ENCODE measurements at places on chromosomes 3 and 15.
A peak's percentile ranks its signal among the peaks of the same experiment; 100 is the strongest.

DNA sequence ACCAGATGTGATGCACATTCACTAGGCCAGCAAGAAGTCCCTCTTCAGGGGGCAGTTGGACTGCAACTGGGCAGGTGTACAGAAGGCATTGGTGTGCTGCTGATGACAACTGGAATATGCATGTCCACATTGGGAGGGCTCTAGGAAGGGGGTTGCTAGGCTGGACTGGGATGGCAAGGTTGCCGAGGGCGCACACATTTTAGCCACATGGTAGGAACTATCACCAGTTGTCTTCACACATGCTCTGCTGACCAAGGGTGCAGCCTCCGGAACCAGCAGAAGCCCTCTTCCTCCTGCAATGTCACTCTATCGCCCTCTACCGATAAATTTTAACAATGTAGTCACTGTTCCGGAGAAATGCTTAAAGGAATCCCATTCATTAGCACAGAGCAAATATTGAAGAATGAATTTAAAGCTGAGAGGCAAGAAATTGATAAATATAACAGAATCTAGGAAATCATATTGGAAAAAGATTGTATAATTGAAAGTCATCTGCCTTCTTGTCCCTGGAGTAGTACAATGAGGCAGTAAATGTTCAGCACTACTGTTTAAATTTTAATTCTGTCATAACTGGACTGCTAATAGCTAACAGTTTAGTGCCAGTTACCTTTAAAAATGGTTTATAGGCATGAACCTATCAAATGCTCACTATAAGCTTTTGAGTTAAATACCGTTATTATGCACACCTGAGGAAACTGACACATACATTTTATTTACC is 22.6 kb upstream of the LYSMD4 start:
- peak; percentile 62 for DNase-seq

DNA sequence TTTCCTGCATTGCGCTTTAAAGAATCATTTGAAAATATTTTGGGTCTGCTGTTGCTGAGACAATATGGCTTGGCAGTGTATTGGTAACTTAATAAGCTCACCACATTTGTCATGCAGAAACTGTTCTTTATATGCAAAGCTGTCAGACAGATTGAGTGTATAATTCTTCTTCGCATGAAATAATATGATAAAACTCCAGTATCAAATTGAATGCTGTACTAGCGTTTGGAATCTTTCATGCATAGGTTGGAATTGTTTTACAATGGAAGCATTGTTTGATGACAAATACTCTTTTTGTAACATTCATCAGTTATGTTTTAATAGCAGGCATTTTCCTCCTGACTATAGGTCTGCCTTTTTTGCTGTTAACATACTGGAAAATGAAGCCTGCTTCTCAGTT is 53.8 kb downstream of the RBMS3 start:
- no peak for DNase-seq

- DNase-seq = no peak
These were observed 87.2 kb upstream of the TNFAIP8L3 start for GRCh38 chr15:51181905-51182304.

- no peak for DNase-seq
These were observed 110.2 kb upstream of the UMPS start for GRCh38 chr3:124619887-124620599.

- no peak for DNase-seq
These were observed 26.5 kb upstream of the XXYLT1 start for GRCh38 chr3:195297446-195297845.

GRCh38 chr3:182492536-182492935 is 300.8 kb upstream of the ATP11B start:
- DNase-seq = no peak

- no peak for DNase-seq
These were observed 96.1 kb downstream of the RSRC1 start for GRCh38 chr3:158205994-158206393.

GRCh38 chr3:74756674-74757073 is 142.2 kb upstream of the CNTN3 start:
- no peak for DNase-seq

DNA sequence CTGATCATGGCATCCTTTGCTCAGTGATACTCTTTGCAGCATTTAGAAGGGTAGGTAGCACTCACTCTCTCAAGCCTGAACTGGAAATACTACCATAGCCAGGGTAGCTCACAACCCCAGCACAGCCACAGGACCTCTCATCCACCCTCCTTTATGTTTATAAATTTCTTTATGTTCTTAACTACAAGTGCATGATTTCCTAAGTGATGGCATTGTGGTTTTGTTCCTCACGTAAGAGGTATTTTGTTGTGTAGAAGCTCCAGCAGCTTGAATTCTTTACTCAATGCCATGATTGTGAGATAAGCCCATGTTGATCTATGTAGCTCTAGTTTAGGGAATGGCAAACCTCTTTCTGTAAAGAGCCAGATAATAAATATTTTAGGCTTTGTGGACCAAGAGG is 7.9 kb upstream of the RTP3 start:
- no peak for DNase-seq

GRCh38 chr3:189084620-189085019 is 87.2 kb upstream of the TPRG1 start:
- DNase-seq = no peak

GRCh38 chr3:37625051-37625450 is 236.6 kb upstream of the CTDSPL start:
- DNase-seq = no peak

DNA sequence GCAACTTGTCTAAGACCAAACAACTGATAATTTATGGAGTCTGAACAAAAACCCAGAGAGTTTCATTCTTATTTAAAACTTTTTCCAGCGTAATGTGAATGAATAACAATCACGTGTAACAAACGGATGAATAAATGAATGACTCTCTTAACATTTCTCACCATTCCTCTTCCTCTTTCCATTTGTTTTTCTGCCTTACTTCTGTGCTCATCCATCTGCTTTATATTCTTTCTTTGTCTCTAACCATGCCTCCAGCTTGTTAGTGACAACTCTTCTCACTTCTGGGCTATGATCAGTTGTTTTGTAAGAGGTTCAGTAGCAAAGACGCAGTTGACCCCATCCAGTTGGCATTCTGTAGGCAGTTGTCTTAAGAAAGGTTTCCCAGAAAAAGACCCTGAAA is 133.7 kb upstream of the MB21D2 start:
- no peak for DNase-seq

DNA sequence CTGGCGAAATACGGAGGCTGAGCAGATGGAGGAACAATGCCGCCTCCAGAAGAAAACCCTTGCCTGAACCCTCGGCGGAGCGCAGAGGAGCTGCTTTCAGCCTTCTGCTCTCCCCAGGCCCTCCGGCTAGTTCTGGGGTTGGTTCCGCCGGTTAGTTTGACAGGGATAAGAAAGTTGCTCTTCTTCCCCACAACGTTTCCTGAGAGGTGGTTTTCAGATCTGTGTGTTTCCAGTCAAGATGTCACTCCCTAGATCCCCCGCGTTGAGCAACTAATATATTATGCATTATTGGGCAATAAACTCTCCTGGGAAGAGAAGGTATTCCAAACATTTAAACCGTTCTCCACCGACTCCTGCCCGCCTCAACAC is 551 bp downstream of the NLGN1 start:
- DNase-seq = peak; percentile 73

DNA sequence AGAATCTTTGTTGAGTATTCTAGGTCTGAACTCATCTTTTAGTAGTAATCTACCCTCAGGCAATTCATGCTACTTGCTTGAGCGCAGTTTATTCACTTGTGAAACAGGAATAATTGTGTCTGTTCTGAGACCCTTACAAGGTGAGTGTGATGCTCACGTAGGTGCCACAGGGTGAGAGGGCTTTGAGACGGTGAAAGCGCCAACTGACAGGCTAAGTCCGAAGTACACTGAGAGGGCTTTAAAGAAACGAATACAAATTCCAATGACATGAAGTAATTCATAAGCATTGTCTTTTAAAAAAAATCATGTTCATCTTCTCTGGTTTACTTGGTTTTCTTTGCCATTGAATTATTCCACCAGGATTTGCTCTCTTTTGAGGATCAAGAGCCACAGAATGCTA is 393.7 kb upstream of the RGMA start:
- DNase-seq = no peak

- DNase-seq = no peak
These were observed 2.6 kb downstream of the LHFPL4 start for GRCh38 chr3:9550999-9551398.

DNA sequence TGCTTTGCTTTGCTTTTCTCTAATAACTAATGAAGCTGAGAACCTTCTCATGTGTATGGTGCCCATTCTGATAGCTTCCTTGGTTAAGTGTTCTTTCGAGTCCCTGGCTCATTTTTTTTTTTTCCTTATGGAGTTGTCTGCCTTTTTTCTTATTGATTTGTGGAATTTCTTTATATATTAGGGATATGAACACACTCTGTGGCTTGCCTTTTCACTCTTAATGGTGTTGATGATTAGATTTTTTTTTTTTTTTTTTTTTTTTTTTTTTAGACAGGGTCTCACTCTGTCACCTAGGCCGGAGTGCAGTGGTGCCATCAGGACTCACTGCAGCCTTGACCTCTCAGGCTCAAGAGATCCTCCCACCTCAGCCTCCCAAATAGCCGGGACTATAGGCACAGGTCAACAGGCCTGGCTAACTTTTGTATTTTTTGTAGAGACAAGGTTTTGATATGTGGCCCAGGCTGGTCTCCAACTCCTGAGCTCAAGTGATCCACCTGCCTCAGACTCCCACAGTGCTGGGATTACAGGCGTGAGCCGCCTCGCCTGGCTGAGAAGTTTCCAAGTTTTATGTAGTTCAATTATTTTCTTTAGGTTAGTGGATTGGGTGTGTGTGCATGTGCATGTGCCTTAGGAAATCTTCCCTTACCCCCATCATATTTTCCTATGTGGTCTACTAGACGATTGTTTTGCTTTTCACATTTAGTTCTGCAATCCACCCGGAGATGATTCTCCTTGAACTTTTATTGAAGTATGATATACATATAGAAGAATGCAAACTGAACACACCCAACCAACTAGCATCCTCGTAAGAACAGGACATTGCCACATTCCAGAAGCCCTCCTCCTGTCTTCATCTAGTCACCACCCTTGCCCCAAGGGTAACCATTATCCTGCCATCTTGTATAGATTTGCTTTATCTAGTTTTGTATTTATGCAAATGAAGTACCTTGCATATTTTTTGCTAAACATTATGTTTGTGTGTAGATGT is 1.7 kb upstream of the SNRPA1 start:
- DNase-seq = no peak

- no peak for DNase-seq
These were observed 240.6 kb upstream of the TOPAZ1 start for GRCh38 chr3:44001072-44001471.

- no peak for DNase-seq
These were observed 202.2 kb upstream of the CTNNB1 start for GRCh38 chr3:40996827-40997710.

DNA sequence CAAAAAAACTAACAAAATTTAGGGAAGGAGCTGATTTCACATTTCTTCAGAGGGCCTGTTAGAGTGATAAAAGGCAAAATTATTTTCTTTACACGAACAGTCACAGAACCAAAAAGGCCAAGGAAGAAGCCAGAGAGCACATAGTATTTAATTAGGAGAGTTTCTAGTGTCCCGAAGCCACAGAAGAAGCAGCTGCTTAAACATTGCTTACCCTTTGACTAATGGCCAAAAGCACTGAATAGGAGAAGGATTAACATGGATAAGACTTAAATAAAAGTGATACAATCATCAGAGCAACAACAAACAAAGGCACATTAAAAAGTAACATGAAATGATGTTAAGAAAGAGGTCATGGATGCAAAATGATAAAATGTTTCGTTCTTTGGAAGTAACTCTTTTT is 98.6 kb downstream of the CHL1 start:
- no peak for DNase-seq

DNA sequence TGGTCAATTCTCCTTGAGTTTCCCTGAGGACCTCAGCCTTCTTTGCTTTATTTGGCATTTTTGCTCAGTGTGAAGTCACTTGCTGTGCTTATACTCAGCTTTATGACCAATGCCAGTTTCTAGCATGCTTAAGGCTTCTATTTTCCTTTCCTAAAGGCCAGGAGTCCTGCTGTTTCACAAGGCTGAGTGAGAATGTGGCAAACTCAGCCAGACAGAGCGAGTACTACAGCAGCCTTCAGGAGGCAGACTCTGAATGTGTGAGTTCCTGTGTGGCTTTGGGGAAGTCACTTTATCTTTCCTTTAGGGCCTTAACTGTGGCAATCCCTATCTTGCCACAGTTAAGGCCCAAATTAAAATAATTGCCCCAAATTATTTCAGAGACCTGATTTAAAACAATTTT is 213.2 kb upstream of the MRPL3 start:
- DNase-seq = no peak

- no peak for DNase-seq
These were observed 161.8 kb downstream of the EDEM1 start for GRCh38 chr3:5349343-5349742.

DNA sequence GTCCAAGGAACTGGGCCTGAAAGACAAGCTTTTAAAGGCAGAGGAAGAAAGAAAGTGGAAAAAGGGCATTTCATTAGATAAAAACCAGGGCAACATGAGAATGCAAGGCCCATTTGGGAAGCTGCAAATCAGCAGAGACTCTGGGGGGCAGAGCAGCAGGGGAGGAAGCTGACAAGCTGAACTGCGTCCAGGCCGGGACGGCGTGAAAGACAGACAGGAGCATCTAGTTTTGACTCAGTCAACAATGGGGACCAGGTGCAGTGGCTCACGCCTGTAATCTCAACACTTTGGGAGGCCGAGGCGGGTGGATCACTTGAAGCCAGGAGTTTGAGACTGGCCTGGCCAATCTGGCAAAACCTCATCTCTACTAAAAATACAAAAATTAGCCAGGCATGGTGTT is 69.9 kb downstream of the CDC25A start:
- DNase-seq = no peak

DNA sequence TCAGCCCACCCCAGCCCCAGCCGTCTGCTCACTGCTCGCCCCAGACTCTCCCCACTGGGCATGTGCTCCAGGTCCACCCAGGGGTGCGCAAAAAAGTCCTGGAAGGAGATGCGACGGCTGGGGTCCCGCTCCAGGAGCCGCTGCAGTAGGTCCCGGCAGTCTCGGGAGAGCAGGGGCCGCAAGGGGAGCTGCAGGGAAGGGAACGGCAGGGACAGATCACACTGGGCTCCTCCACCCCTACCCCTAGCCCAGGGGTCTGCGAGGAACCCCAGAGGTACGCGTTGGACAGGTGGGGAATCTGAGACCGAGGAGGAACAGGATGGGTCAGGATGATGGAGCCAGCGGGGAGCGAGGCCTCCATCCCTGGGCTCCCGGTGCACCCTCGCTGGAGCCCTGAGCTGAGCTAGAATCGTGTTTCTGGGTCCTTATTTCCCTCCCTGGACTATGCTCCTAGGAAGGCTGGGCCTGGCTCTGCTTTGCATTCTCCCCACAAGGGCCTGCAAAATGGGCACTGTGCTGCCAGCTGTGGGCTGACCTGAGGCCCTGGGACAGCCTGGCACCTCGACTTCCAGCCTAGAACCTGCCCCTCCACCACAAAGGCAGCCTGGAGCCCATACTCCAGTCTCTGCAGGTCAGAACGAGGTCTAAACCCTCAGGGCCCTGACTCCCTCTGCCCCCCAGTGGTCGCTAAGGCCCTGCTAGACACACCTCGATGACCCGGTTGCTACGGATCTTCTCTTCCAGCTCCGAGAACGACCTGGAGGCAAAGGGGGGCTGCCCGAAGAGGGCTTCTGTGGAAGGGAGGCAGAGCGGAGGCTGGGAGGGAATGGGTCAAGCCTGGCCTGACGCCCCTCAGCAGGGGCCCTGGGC is 3.2 kb downstream of the ULK3 start:
- DNase-seq = no peak

- DNase-seq = no peak
These were observed 81.0 kb upstream of the NMNAT3 start for GRCh38 chr3:139758654-139759291.

- DNase-seq = no peak
These were observed 26.8 kb upstream of the LIMD1 start for GRCh38 chr3:45567730-45568172.

- no peak for DNase-seq
These were observed 201.4 kb downstream of the PLOD2 start for GRCh38 chr3:145959457-145960088.

- no peak for DNase-seq
These were observed 54.7 kb downstream of the ETV5 start for GRCh38 chr3:186053954-186054791.
